Choroid plexus epithelial cell (primary cell): ENCODE measurements at places on chromosomes 5 and 9.

DNA sequence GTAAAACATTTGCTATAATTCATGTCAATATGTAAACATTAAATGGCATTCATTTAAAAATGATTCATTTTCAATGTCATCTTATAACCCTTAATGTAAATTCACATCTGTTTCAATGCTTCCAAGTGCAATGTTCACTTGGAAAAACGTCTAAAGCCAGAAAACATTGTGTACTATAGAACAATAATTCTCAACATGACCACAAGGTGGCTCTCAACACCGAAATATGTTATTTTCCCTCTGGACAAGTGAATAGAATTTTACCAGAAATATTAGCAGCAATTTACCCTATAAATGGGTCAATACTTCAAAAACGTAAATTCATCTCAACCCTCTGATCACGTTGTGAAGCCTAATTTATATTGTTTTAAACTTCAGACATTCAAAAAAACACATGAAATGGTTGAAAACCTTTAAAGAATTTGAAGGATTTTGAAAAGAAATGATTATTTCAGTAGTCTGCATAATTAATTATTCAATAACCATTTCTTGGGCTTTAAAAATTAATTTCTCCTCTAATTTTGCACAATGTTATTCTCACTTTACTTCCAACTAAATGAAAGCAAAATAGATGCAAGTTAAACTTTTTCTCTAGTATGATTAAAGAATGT lies 11.0 kb downstream of the CDH10 start:
- peak; percentile 58 for DNase-seq

GRCh38 chr5:139682016-139682975 lies 34.1 kb downstream of the CXXC5 start:
- DNase-seq = no peak

DNA sequence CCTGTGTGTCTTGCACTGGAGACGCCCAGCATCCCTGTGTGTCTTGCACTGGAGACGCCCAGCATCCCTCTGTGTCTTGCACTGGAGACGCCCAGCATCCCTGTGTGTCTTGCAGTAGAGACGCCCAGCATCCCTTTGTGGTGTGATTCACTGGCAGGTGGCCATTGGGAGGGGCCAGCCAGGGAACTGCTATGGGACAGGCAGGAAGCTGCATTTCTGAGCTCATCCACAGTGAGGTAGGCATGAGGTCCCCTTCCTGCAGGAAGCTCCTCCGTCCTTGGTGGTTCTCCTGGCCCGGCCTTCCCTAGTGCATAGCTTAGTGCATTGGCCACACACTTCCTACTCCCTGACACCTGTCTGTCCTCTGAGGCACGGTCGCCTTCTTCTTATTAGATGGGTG lies 43.5 kb downstream of the IRX1 start:
- DNase-seq = no peak

DNA sequence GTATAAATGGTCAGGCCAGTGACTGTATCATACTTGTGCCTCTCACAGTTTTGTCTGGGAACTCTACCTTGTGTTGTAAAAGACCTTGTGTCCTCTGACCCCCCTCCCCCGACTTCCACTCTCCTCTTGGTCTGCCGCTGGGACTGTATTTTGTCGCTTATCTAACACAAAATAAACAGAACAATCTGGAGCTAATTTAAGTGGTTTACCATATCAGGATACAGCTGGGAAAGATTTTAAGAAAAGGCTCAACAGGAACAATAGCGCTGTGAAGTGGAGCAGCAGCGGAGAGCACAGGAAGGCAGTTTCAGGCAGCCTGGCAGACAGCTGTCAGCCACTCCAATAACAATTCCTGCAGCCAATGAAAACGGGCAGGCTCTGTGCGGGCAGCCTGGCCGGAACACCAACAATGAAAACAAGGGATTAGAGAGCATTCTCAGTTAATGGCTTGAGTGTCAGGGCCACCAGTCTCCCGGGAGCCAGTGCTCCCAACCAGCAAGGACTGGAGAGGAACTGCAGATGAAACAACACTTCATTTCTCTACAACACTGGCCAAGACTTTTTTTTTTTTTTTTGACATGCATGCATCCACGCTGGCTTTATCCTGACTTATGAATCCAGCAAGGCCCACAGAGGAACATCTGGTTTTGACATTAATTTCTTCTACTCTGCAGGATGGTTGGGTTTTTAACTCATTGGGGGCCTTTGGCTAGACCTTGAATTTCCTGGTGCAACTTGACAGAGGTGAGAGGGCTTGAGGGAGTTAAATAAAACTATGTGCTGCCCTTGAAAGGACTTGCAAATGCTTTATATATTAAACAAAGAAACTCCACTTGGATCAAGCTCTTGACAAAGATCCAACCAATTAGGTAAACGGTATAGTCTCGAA lies 76.7 kb downstream of the ARSB start:
- peak; percentile 66 for DNase-seq

DNA sequence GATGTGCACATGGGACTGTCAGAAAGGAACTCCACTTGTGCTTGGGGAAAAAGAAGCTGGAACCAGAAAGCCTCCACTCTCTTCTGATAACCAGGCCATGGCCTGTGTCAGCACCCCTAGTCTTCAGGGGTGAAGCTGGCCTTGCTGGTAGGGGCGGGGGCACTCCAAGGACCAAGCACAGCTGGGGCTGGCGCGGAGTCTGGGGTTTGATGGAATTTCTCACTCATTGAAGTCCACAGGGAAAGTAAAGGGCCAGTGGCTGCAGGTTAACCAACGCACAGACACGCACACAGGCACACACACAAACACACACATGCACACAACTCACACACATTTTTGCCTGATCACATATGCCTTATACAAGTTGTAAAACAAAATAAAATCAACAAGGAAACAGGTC lies 1.6 kb upstream of the COL5A1 start:
- DNase-seq = no peak

GRCh38 chr9:70902692-70903131 lies 218.7 kb downstream of the TRPM3 start:
- peak; percentile 98 for DNase-seq

DNA sequence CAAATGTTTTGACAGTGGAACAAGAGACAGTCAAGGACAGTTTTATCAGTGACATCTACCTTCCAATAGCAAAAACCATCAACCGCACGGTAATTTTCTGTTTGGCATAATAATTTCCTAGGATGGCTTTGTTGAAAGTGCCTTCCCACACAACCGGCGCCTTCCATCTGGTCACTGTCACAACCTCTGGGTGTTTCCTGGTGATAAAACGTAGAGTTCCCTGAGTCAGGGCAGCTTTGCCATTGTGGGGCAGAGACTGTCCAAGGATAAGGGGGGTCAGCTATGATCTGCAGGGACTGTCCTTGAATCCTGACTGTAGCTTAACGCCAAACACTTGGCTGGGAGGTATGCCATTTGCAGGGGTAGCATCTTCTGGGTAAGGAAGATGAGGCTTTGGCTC lies 47.6 kb downstream of the GGTA1 start:
- DNase-seq = no peak

GRCh38 chr9:125587819-125588460 lies 119.1 kb downstream of the MAPKAP1 start:
- no peak for DNase-seq

DNA sequence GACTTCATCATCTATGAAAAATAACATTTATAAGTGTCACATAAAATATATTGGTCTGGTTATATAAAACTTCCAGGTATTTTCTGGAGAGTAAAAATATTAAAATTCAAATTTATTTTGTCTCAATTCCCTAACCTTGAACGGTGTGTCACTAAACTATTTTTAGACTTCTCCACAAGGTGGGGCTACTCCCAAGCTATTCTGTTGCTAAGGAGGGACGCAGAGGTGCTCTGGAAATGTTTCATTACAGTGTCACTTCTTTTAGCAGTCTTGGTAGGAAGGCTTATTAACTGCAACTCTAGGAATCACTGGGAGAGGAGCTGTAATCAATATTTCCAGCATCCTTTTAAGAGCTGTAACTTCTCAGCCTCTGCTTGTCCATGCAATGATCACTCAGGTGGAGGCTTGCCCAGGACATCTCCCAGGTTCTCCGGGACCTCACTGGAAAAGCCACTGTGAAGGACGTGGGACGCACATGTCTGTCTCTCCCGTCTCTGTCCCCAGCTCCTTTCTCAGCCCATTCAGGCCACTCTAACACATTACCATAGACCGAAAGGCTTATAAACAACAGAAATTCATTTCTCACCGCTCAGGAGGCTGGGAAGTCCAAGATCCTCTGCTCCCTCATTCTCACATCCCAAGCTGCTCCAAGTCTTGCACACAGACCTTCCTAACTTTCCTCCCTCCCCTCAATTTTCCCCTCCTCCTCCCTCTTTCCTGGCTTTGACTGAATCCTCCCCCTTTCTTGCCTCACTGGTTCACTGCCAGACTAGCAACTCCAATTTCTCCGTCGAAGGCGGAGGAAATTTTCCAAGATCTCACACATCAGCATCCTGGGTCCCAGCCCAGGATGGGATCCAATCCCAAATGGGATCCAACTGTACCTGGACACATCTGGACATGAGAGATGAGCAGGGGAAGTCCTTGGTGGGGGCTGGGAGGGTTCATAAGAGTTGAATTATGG lies 32.7 kb upstream of the DNAH5 start:
- DNase-seq = peak; percentile 71

DNA sequence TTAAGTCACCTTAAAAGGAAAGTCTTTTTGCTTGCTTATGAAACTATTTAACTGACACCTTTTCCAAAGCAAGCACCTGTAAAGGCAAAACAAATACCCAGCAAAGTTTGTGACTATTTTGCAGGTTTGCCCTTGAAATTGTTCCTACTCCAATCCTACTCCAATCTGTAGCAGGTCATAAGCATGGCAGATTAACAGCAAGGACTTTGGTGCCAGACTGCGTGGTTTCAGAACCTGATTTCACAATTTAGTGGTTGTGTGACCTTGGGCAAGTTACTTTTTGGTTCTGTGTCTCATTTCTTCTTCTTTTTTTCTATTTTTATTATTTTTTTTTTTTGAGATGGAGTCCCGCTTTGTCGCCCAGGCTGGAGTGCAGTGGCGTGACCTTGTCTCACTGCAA lies 282.1 kb downstream of the RFX3 start:
- no peak for DNase-seq

GRCh38 chr5:159186319-159186718 lies 23.0 kb downstream of the RNF145 start:
- DNase-seq = no peak

GRCh38 chr9:90629991-90630390 lies 12.6 kb downstream of the DIRAS2 start:
- DNase-seq = no peak

- DNase-seq = peak; percentile 69
These were observed 55.7 kb downstream of the LIFR start for GRCh38 chr5:38500573-38501260.

DNA sequence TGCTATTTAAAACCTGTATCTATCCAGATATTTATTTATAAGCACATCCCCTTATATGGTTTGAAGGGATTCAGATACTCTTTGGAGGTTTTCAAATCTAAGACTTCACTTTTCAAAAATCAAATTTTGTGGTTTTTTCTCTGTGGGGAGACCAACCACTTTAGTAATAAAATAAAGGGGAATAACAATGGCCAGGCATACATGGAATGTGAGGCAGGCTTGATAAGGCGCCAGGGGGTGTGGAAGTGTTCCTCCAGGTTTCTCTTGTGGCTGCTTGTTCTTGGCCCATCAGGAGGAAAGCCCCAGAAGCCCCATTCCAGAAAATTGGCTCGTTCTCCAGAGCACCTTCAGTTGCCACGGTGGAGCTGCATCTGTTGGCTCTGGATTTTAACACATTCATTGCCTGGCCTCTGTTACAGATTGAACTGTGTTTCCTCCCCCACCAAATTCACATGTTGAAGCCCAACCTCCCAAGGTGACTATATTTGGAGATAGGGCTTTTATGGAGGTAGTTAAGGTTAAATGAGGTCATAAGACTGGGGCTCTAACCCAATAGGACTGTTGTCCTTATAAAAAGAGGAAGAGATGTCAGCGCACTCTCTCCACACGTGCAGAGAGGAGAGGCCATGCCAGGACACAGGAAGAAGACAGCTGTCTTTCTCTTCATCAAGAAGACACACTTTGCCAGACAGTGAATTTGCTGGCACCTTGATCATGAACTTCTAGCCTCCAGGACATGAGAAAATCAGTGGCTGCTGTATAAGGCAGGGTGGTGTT lies 195.9 kb downstream of the TMEM38B start:
- peak; percentile 10 for DNase-seq

DNA sequence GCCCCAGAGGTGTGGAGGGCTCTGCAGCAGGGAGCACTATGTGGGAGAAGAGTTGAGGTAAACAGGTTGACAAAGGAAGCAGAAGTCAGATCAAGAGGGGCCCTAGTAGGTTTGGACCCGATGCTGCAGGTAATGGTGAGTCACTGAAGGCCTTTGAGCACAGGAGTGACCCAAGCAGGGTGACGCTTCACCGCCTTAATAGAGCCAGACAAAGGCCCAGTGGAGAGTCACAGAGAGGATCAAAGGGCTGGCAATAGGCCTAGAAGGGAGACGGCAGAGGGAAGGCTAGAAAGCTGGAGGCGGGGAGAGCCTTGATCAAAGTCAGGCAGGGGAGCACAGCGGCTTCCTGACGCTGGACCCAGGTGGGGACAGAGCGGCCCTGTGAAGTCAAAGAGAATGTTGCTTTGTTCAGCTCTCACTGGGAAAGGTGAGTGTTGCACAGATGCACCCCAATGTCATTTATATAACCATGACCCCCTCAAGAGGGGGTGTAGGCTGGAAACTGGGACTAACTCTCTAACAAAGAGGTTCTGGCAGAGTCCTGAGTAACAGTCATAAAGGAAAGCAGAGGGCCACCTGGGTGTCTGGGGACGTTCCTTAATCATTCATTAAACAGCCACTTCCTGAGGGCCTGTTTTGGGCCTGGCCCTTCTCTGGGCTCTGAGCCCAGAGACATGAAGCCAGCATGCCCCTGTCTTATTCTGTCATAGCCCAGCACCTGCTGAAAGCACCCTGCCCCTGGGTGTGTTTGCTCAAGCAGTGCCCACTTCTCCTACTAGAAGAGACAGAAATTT lies 9.8 kb upstream of the CPLX2 start:
- DNase-seq = no peak

DNA sequence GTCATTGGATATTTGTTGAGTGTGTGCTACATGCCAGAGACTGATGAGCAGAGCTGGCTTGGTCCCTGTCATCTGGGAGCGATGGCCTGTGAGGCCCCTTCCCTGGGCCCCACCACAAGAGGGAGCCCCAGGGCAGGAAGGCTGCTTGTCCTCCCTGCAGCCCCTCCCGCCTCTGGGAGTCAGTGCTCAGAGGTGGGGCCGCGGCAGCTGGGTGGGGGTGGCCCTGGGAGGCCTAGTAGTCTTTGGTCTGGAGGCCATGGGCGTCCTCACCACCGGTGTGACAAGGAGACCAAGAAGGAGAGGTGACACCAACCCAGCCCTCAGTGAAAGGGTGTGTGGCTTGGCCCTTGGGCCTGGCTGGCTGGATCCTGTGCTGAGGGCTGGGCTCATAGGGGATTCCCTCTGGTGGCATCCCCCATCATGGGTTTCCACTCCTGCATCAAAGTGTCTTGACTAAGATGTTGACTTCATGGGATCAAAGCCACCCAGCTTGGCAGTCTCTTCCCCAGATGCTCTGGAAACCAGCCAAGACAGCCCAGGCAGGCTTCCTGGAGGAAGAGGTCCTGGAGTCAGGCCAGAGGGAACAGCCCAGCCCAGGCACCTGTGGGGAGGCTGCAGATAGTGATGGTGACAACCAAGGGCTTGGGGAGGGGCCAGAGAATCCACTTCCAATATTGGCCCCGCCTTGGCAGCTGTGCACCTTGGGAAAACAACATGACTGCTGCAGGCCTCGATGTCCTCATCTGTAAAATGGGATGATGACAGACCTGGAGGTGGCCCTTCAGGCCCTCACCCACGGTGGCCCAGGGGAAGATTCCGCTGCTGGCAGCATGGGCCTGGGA lies 166.7 kb downstream of the GAPVD1 start:
- DNase-seq = peak; percentile 15

- DNase-seq = no peak
These were observed 48.5 kb upstream of the ZNF354A start for GRCh38 chr5:178778919-178779318.
